Left renal pelvis (tissue), 4 donors: ENCODE measurements at places on chromosomes 2 and 18.

DNA sequence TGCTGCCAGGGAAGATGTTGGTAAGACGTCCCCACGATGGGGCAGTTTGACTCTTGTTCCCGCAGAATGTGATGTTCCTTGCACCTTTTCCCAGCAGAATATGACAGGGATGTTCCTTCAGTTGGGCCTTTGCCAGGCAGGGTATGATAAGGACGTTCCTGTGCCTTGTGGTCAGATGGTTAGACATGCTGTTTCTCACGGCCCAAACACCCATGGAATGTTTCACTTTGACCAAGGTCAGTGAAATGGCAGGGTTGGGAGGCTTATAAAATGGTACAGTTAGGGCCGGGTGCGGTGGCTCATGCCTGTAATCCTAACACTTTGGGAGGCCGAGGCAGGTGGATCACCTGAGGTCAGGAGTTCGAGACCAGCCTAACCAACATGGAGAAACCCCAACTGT, 40.3 kb upstream of the YPEL5 start:
- DNase-seq, result no peak

- no peak for DNase-seq
Measured at GRCh38 chr2:233433029-233433428, 78.7 kb downstream of the DGKD start.

DNA sequence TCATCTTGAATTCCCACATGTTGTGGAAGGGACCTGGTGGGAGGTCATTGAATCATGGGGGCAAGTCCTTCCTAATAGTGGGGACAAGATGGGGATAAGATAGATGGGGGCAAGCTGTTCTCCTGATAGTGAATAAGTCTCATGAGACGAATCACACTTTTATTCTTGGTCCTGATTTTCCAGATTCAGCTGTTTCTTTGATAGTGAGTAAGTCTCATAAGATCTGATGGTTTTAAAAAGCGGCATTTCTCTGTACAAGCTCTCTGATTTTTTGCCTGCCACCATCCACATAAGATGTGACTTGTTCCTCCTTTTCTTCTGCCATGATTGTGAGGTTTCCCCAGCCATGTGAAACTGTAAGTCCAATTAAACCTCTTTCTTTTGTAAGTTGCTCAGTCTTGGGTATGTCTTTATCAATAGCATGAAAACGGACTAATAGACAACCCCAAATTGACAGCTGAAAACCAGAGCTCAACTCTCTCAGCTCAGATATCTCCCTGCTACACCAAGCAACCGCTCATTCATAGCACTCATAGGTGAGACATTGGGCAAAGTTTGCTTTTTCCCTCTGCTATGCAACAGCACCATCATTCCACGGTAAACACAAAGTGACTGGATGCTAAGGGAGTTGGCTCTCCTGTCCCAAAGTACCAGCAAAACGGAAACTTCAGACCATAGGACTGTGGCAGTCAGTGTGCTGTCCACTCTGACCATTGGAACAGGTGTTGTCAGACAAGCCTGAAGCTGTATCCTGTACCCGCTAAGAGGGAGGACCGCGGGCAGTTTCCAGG, 44.9 kb upstream of the TBC1D8 start:
- no peak for DNase-seq

DNA sequence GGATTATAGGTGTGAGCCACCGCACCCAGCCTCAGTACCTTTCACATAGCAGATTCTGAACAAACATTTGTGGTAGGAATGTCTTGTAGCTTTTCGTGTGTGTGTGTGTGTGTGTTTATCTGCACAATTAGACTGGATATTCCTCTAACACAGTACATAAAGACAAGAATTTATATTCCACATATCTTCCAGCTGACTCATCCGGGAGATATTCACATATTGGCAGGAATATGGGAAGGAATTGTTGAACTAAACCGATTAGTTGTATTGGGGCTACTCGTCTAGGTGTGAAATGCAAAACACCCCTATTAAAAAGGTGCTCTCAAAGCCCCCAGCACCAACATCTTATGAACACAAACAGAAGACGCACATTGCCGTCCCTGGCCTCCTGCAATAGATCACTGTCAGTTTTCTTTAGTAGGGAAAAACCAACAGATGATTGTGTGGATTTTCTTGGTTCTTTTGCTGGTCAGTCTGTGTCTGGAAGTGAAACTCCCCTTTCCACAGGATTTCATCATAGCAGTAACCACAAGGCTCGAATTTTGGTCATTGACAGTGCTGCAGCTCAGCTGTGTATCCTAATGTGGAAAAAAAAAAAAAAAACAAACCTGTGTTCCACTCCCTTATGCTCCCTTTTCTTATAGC, 208.5 kb upstream of the ACVR2A start:
- DNase-seq, result no peak

DNA sequence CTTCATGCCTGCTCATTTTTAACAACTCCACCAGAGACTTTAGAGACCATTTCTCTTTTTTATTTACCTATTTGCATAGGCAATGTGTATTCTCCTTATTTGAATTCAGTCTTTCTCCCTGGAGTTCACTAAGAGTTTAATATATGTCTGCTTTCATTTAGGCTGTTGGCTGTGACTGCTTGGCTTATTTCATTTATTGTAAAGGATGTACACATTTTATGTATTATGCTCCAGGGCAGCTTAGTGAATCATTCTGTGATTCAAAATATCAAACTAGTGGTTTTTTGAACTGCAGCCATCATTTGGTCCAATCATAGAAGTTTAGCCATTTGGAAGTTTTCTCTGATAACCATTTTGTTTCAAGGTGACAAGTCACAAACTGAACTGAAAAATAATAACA, 229.6 kb downstream of the LPIN1 start:
- no peak for DNase-seq

DNA sequence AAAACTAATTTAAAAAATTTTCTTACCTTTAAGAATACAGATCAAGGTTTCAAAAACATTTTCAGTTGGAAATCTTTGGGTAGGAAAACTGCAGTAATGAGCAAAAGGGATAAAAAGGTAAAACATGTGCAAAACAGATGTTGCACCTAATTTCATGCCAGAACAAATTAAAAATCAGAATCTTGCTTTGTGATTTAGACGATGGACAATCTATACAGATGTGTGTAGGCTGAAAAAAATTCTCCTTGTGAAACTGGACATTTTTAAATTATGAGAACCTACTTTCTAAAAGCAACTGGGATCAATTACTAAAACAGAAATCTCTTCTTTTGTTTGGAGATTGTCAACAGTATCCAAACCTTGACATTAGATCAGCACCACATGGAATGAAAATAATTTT, 183.2 kb upstream of the ITGA4 start:
- DNase-seq, result no peak

GRCh38 chr2:130391872-130392670, 36.2 kb downstream of the PTPN18 start:
- DNase-seq, result no peak

DNA sequence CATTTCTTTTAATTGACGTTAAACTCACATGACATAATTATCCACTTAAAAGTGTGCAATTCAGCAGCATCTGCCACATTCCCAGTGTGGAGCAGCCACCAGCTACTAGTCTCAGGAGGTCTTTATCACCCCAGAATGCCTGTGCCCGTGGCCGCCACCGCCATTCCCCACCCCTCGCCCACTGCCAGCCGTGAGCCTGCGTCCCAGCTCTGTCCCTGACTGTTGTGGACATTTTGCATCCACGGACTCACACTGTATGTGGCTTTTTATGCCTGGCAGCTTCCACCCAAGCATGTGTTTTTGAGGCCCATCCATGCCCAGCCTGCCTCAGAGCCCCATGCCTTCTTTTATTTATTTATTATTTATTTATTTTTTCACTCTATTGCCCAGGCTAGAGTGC, 9.2 kb downstream of the BOK start:
- no peak for DNase-seq

DNA sequence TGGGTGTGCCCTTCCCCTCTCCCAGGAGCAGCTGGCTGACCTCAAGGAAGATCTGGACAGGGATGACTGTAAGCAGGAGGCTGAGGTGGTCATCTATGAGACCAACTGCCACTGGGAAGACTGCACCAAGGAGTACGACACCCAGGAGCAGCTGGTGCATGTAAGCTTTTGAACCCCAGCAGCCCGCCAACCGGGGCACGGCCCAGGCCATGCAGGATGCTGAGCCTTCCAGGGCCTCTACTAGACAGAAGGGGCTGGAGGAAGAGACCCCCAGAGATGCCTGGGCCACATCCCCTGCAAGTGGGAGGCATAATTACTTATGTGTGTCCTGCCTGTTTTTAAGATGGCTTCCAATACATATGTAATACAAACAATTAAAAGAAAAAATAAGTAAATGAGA, 239.3 kb downstream of the GLI2 start:
- DNase-seq, result no peak

DNA sequence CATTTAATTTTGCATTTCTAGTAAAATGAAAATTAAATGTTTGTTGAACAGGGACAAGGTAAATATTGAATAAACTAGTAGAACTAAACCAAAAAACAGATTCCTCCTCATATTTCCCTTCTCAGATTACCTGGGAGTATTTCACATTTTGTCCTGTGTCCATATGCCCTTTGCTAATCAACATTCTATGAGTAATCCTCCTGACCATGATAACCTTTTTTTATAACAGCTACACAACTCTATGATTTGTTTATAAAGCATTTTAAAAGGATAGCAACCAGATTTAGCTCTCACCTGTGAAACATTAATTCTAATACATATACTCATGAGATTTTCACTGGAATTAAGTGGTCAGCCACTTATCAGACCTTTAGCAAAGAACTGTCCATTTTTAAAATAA, 7.1 kb upstream of the DSG2 start:
- DNase-seq, result no peak

DNA sequence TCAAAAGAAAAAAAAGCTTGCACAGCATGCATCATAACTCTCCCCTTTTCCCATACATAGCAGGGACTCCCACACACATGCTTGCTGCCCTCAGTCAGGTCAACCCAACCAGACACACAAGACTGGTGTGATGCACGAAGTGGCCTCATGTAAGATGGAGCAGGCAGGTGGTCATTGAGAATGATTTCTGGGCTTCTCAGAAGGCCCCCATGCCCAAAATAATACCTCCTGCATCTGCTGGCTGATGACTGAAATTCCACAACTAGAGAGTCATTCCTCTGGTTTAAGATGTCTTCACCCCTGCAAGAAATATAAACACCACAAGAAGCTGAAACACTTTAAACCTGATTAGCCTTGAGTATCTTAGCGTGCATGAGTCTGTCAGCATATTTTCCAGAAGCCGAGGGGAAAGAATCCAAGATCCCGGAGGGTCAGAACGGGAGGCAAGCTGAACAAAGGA, 131.1 kb downstream of the AFF3 start:
- DNase-seq, result no peak

GRCh38 chr2:218829868-218830451, 1.6 kb downstream of the PRKAG3 start:
- no peak for DNase-seq

- no peak for DNase-seq
Measured at GRCh38 chr2:218010984-218011652, 8.3 kb upstream of the TNS1 start.

DNA sequence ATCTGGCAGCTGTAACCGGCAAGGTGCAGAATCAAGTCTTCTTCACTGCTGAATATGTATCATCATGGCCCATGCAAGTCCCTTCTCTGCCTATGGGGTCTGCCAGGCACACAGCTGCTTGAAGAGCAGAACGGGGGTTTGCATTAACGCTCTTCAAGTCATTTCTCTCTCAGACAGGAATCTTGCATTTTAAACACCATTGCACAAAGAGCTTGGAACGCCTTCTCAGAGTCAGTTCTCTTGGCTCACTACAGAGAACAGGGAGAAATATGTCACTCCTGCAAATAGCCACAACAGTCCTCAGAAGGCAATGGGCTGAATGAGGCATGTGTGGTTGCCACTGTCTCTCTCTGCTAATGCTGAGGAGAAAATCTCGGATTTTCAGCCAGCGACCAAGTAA, 2173.5 kb upstream of the PIK3C3 start:
- no peak for DNase-seq

- DNase-seq, result no peak
Measured at GRCh38 chr2:48134704-48135103, 228.4 kb upstream of the FBXO11 start.

DNA sequence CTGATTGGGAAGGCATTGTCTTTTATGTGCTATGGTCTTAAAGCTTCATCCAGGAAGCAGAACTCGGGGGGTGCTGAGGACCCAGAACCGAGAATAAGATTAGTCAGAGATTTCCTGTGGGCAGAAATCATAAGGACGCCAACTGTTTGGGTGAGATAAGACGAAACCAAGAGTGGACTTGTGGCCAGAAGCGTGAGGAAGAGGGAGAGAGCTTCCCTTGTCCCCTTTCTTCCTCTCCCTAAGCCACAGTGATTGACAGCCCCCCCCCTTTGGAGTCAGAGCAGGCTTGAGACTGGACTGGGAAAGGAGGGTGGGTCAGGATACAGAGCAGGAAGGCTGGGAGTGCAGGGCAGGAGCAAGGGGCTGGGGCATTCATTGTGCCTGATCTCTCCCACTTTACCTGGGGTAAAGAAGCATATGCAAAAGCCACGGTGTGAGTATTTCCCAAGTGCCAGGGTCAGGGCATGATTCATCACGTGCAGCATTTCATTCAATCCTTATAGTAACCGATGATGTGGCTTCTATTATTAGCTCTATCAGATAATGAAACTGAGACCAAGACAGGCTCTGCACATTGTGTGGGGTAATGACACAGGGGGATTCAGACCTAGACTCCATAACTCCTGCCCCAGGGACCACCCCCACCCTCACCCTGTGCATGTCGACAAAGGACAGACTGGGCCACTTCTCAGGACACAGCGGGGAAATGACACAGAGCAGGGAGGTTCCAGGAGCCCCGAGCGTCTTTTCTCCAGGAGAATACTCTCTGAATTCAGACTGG, 3.0 kb upstream of the IL1RN start:
- no peak for DNase-seq
